Aortic smooth muscle cell (primary cell): ENCODE measurements at places on chromosomes 16 and 17. TPM values are rescaled to one million over a fixed set of nuclear protein-coding genes. Genes with fewer than 3 reads are reported as not detected.

The QPRT gene
- 2.9 and 3.8 TPM in 2 replicates for total RNA-seq

The KCNH6 gene
- total RNA-seq: not detected in 2 replicates

The SLFN12 gene
- total RNA-seq: 38.8 and 49.2 TPM in 2 replicates

The EVI2A gene
- total RNA-seq: 6.6 and 9.9 TPM in 2 replicates

The FKBP10 gene
- total RNA-seq: 354 and 420 TPM in 2 replicates

The KRTAP9-4 gene
- not detected in 2 replicates for total RNA-seq

The HYDIN gene
- total RNA-seq: 1.1 TPM in 2 replicates

The PLA2G10 gene
- total RNA-seq: not detected in 2 replicates

The RANGRF gene
- total RNA-seq: 6.5 and 9.2 TPM in 2 replicates
